NCI-H2029 (cell line): ENCODE measurements at places on chromosomes 6 and 20.

GRCh38 chr6:168851460-168852375 lies 401.9 kb downstream of the THBS2 start:
- peak; percentile 38 for DNase-seq

DNA sequence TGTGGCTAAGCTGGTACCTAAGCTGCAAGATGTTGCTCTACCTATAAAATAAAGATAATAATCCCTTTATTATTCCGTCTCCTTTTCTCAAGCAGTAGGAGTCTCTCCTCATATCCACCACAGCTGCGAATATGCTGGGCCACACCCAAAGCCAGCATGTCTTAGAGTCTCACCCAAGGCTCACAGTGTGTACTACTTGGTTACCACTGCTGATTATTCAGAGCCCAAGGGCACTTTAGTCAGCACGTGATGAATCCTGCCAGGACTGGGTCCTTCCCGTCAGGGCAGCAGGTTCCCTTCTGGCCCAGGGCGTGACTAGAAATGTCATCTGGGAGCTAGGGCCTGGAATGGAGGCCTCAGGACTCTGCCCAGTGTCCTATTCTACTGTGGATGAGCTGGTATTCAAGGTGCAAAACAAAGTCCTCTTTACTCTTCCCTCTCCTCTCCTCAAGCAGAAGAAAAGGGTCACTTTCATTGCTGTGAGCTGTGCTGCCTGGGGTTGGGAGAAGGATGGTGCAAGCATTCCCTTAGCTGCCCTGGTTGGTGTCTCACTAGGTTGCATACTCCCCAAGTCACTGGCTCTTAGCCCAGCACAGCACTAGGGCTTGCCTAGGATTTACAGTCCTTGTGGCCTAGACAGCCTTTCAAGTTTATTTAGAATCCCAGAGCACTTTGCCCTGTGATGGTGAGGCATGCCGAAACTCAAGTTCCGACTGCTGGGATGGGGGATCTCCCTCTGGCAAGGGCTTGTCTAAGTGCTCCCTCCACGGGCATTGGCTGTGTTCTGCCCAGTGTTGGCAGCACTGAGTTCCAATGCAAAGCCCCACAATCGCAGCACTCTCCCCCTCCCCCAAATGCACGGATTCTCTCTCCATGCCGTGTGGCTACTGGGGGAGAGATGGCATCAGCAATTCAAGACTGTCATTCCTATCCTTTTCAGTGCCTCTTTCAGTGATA lies 320.2 kb downstream of the BTBD9 start:
- no peak for DNase-seq

- DNase-seq: no peak
Measured at GRCh38 chr6:116866281-116866871, 10.7 kb upstream of the RFX6 start.

- DNase-seq: no peak
Measured at GRCh38 chr20:5890773-5891441, 59.4 kb downstream of the TRMT6 start.

DNA sequence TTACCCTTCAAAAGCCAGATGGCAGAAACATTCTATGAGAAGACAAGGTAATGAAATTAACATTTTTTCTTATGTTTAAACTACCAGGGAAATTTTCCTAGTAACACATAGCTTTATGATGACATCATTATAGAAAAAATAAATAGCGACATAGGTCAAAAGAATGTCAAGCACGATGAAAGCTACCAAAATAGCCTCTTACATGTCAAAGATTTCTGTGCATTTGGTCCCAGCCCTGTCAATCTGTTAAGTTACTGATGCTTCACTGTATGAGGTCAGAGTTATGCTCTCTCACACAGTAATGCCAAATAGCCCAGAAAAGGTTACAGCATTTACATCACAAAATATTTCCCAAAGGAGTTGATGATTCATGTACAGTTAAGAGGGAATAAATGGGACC lies 199.8 kb upstream of the DEFB112 start:
- DNase-seq: no peak
